NCI-H1417 treated with DMSO at 0.1 percent for 48 hours (cell line): ENCODE measurements at places on chromosomes 1 and 21.

DNA sequence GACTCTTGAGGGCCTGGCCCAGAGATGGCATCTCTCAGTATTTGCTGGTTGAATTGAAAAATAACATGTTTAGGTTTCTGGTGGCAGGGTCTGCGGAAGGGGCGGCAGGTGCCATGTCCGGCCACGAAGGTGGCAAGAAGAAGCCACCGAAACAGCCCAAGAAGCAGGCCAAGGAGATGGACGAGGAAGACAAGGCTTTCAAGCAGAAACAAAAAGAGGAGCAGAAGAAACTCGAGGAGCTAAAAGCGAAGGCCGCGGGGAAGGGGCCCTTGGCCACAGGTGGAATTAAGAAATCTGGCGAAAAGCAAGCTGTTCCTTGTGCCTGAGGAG, 14.3 kb upstream of the FGR start:
- no peak for DNase-seq

GRCh38 chr1:45152126-45152525, 54.3 kb downstream of the ZSWIM5 start:
- no peak for DNase-seq

DNA sequence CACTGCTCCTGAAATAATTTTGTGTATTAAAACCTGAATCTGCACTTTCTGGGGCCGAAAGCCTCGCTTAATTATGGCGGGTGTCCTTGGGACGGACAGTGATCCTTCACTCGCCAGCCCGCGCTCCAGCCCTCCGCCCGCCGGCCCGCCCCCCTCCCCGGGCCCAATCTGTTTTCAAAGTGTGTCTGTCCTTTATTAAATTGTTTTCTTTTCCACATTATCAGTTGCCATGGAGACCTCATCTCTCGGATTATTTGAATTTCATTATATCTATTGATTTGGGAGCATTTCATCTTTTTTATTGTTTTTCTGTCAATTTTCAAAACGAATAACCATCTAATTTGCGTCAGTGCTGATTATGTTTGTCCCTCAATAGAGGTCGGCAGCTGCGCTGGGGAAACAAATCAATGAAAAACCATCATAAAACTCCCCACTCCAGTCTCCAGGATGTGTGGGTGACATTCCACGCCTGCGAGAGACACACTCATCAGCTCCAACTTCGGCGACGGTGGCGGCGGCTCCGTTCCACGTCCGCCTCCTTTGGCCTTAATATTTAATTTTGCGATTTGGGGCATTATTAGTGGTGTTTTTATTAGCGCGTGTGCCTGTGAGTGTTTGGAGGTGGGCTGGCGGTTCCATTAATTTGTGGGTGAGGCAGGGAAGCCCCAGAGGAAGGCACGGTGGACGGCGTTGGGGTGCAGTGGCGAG, 123.9 kb downstream of the CASZ1 start:
- no peak for DNase-seq

DNA sequence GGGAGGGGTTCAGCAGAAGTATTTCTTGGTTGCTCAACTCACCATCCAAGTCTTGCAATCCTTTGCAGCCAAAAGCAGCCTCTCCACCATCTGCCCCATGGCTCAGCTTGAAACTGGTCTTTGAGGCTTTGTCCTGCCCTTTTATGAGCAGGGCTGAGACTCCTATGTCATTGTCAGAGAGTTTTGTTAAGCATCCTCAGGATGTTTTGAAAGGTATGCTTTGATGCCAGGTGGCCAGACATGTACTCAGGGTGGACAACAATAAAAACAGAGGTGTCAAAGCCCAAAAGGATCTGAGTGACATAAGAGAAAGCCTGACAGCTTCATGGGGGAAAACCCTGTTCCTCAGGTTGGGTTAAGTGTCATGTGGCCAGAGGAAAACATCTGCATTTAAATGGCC, 310.5 kb downstream of the PRDM2 start:
- DNase-seq: no peak

- DNase-seq: no peak
Measured at GRCh38 chr1:43900386-43900785, 33.2 kb upstream of the ARTN start.

- no peak for DNase-seq
Measured at GRCh38 chr1:119340861-119341261, 27.7 kb upstream of the HAO2 start.
